H1 (cell line): ENCODE measurements at places on chromosomes 6 and 20. TPM values are rescaled to one million over a fixed set of nuclear protein-coding genes. Genes with fewer than 3 reads are reported as not detected.

- H3K27ac ChIP-seq = no peak overlapping the region
- H3K27me3 ChIP-seq = no peaks in the 10 kb centered on the region
- peaks cover 6% of the 10 kb centered on the region for H3K4me1 ChIP-seq
Measured at GRCh38 chr6:14282854-14283505, 165.4 kb downstream of the CD83 start.

- no peaks in the 10 kb centered on the region for H3K36me3 ChIP-seq
- H3K27me3 ChIP-seq = no peaks in the 10 kb centered on the region; the same call in 1 of the 2 replicates
- DNase-seq = no peak
- H3K4me3 ChIP-seq = no peak overlapping the region
Measured at GRCh38 chr20:63054103-63054474, 47.3 kb upstream of the BHLHE23 start.

DNA sequence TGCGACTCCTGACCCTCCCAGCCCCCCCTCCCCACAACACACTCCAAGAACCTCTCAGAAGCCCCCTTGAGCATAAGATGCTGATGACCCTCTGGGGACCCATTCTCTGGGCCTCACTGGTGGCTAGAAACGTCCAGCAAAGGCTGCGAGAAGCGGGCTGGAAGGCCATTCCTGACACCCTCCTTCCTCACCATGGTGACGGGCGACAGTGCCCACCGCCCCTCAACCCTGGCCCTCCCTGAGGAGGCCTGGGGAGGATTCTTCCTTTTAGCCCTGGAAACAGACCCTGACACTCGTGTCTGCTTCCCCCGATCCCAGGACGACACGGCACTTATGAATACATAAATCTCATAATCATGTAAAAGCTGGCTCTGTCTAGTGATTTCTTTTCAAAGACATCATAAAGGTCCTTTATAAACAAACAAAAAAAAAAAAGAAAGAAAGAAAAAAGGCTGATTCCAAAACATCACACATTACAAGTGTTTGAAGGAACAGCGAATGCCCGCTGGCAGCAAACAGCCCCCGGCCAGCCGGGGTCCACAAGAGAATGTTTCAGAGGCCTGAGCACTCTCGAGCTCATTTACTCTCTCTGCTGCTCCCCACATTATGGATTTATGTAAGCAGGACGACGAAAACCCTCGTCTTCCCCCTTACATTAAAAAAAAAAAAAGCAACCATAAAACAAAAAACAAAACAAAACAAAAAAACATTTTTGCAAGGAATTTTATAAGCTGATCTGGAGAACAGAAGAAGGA, 40.7 kb downstream of the PREX1 start:
- H3K4me1 ChIP-seq = no peaks in the 10 kb centered on the region; the same call in 1 of the 2 replicates
- H3K27ac ChIP-seq = no peak overlapping the region
- no peaks in the 10 kb centered on the region for H3K27me3 ChIP-seq
- DNase-seq = no peak

DNA sequence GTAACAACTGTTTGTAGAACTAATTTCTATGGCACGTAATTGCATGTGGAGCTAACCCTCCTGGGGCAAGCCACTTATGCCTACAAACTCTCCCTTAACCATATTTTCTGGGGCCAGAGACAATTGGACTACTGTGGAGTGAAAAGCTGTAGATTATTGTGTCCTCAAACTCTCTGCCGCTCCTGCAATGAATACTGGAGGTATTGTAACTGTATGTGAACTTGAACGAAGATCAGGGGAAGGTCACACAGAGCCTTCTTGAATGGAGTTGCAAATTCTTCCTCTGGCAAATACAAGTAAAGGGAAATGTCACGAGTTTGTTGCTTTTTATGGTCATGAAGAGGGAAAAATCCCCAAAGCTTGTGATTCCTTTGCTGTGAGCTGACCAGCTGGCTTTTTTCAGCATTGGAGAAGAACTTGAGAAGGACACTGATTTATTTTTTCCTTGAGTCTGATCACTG, 18.2 kb downstream of the AKAP12 start:
- no peaks in the 10 kb centered on the region for H3K36me3 ChIP-seq
- no peaks in the 10 kb centered on the region; the same call in 1 of the 2 replicates for H3K4me1 ChIP-seq
- no peak overlapping the region for H3K4me3 ChIP-seq
- DNase-seq = no peak
- no peak overlapping the region for H3K27ac ChIP-seq
- no peaks in the 10 kb centered on the region for H3K27me3 ChIP-seq

DNA sequence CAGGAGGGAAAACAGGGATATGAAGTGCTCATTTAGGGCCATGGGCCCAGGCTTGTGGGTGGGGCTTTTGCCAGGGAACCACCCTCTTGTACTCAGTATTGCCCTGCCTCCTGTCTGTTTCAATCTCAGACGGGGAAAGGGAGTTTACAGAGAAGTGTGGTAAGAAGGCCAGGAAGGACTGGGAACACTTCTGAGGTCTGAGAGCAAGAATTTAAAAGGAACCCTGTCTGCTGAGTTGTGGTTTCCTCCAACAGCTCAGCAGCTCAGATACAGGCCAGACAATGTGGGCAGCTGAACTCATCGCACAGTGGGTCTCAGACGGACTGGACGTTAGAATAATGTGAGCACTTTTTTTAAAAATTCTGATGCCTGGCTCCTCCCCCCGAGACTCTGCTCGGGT, 354.1 kb upstream of the ARID1B start:
- no peaks in the 10 kb centered on the region for H3K36me3 ChIP-seq
- no peaks in the 10 kb centered on the region for H3K27me3 ChIP-seq
- DNase-seq = no peak
- H3K4me1 ChIP-seq = no peaks in the 10 kb centered on the region
- H3K27ac ChIP-seq = no peak overlapping the region

The GINS1 gene
- total RNA-seq = 68.4 and 69.9 TPM in 2 replicates

The KCNK16 gene
- total RNA-seq = not detected in 2 replicates

DNA sequence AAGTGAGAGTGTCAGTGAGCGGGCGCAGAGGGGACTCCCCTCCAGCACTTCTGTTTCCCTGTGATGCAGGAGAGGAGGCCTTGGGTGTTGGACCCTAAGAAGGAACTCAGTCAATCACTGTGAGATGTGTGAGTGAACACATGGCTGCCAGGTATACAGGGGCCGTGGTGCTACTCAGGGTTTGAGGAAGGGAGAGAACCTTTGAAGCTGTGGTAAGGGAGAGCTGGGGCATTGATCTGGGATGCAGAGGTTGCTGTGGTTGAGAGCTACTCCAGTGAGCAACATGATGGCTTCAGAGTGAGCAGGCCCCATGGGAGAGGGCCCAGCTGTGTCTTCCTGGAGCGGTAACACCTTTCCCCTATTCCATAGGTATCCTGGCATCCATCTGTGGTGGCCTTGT, 99.2 kb downstream of the SLC22A3 start:
- no peak overlapping the region for H3K27ac ChIP-seq
- H3K4me1 ChIP-seq = no peaks in the 10 kb centered on the region
- DNase-seq = no peak
- H3K36me3 ChIP-seq = no peaks in the 10 kb centered on the region
- no peaks in the 10 kb centered on the region for H3K27me3 ChIP-seq

DNA sequence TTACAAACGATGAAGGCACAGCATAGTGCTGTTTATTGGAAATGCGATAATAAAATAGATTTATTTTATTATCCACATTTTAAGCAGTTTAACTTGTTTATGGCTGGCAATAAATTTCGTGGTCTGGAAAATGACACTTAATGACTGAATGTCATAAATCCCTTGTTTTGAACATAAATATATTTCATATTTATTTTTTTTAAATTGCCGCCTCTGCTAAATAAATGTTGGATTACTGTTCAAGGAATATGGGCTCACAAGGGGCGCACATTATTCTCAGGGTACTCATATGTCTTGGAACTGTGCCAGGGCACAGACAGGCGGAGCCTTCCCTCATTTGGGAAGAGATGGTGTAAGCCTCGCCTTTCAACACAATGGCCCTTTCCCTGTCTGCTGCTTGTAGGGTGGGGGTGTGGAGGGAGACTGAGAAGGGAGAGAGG, 134.3 kb downstream of the PXDC1 start:
- H3K27ac ChIP-seq = no peak overlapping the region
- no peak for DNase-seq
- H3K27me3 ChIP-seq = no peaks in the 10 kb centered on the region; the same call in 1 of the 2 replicates

GRCh38 chr6:111854683-111855082, 18.6 kb downstream of the FYN start:
- H3K36me3 ChIP-seq = no peaks in the 10 kb centered on the region
- H3K27ac ChIP-seq = no peak overlapping the region
- H3K4me3 ChIP-seq = no peak overlapping the region
- DNase-seq = no peak
- no peaks in the 10 kb centered on the region for H3K27me3 ChIP-seq
- H3K4me1 ChIP-seq = peaks cover 20% of the 10 kb centered on the region

The MEP1A gene
- not detected in 2 replicates for total RNA-seq

The DEK gene
- total RNA-seq = 227 and 228 TPM in 2 replicates

The NHLRC1 gene
- total RNA-seq = 0.58 and 0.82 TPM in 2 replicates

- no peak overlapping the region for H3K27ac ChIP-seq
- DNase-seq = no peak
- H3K36me3 ChIP-seq = no peaks in the 10 kb centered on the region
Measured at GRCh38 chr20:63443606-63444395, 28.7 kb downstream of the KCNQ2 start.

DNA sequence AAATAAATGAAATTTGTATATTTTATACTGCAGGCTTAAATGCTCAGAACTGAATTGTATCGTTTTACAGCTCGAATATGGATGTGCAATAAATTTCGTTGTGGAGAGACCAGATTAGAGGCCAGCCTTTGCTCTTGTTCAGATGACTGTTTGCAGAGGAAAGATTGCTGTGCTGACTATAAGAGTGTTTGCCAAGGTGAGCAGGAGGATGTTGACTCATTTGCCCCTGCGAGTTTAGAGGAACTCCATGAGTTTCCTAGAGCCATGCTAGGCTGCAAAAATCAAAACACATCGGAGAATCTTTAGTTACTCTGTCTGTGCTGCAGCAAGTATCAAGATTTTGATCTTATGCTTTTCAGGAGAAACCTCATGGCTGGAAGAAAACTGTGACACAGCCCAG, 15.4 kb downstream of the ENPP3 start:
- H3K4me3 ChIP-seq = no peak overlapping the region
- no peaks in the 10 kb centered on the region for H3K4me1 ChIP-seq
- DNase-seq = no peak
- H3K27ac ChIP-seq = no peak overlapping the region
- no peaks in the 10 kb centered on the region for H3K36me3 ChIP-seq

DNA sequence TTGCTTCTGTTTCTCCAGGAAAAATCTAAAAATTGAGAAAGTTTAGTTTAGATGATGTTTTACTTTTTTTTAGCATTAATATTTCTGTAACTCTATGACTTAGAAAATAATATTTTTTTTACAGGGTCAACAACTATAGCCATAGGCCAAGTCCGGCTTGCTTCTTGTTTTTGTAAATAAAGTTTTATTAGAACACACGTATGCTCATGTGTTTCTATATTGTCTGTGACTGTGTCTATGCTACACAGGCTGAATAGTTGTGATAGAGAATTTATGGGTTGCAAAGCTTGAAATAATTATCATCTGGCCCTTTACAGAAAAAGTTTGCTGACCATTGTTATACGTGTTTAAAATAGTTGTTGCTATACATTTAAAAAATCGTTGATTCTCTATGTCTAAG, 399.2 kb downstream of the EPM2A start:
- no peak overlapping the region for H3K4me3 ChIP-seq
- DNase-seq = no peak
- H3K27ac ChIP-seq = no peak overlapping the region
- H3K27me3 ChIP-seq = no peaks in the 10 kb centered on the region

DNA sequence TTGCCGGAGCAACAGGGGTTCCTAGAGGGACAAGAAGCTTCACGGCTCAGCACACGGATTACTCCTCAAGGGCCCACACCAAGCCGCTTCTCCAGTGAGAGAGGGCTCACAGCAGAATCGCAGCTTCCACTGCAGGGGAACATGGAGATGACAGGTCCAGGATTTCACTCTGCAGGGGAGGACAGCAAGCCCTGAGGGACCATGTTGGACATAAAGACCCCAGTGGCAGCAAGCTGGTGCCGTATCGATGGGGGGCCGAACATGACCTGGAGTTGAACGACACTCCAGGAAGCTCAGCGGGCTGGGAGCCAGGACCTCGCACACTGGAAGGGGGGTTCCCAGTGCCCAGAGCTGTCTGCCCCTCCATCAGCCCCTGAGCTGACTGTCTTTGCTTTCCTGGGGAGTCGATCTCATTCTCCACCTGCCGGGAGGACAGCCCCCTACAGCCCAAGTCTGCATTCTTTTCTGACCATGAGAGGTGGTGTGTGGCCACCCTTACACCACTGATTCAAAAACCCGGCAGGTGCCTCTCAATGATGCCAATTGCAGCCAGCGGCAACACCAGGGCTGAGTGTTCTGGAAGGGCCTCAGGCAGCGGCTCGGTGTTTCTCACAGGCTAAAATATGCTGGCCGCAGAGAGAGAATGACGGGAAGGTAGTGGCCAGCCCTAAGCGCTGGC, 194.5 kb upstream of the CDH4 start:
- H3K27ac ChIP-seq = no peak overlapping the region
- peaks cover 9% of the 10 kb centered on the region for H3K27me3 ChIP-seq
- H3K4me1 ChIP-seq = no peaks in the 10 kb centered on the region
- no peak overlapping the region for H3K4me3 ChIP-seq
- DNase-seq = no peak

The COL9A3 gene
- 76.0 and 80.1 TPM in 2 replicates for total RNA-seq

The SPAG4 gene
- total RNA-seq = 1.5 and 2.4 TPM in 2 replicates

The LIN28B gene
- 92.4 and 94.7 TPM in 2 replicates for total RNA-seq

GRCh38 chr20:46286977-46287376, 21.3 kb downstream of the CDH22 start:
- DNase-seq = no peak
- peaks cover 9% of the 10 kb centered on the region; the same call in 1 of the 2 replicates for H3K4me1 ChIP-seq
- no peak overlapping the region for H3K4me3 ChIP-seq
- H3K36me3 ChIP-seq = no peaks in the 10 kb centered on the region
- H3K27ac ChIP-seq = no peak overlapping the region

GRCh38 chr6:169326067-169326799, 72.6 kb upstream of the THBS2 start:
- H3K36me3 ChIP-seq = no peaks in the 10 kb centered on the region
- no peaks in the 10 kb centered on the region for H3K4me1 ChIP-seq
- DNase-seq = peak; percentile 23
- no peak overlapping the region for H3K4me3 ChIP-seq
